ENCODE measurements at places on chromosomes 5 and 9.
A peak's percentile ranks its signal among the peaks of the same experiment; 100 is the strongest.

GRCh38 chr9:91143642-91144041 is 218.1 kb downstream of the AUH start:
- no peak for DNase-seq

GRCh38 chr9:76707510-76707909 is 56.7 kb upstream of the PCA3 start:
- no peak for DNase-seq

DNA sequence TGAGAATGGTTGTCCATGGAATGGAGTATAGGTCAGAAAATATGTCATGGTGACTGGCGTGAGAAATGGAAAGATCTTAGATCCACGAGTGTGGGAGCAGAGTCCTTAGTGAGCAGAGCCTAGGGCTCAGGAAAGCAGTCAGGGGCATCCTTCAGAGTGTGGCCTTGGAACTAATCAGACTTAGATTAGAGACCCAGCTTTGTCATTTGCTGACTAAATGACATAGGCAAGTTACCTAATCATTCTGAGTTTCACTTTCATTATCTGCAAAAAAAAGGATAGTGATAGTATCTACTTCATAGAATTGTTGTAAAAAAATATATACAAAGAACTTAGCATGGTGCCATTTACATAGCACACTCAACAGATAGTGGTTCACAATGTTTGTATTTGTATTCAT is 24.3 kb upstream of the SLIT3 start:
- no peak for DNase-seq

GRCh38 chr5:129474544-129474943 is 14.4 kb downstream of the ADAMTS19 start:
- no peak for DNase-seq

DNA sequence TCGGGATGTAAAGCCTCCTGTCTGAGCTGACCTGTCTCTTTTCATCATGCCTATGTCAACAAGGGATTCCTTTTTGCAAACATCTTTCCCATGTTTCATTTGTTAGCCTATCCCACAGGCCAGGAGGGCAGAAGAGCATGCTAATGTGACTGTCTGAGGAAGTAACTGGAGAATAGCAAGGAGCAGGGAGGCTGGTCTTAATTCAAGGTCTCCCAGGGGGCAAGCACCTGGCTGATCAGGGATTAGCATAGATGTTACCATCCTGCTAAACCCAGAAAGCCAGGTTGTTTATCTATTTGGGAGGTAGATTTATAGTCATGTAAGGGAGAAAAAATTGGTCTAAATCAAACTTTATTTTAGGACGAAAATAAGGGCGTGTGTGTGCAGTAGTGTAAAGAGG is 36.7 kb upstream of the MAP1B start:
- DNase-seq: peak; percentile 51

- no peak for DNase-seq
Observed at GRCh38 chr9:13432904-13433303, 153.4 kb upstream of the MPDZ start.

DNA sequence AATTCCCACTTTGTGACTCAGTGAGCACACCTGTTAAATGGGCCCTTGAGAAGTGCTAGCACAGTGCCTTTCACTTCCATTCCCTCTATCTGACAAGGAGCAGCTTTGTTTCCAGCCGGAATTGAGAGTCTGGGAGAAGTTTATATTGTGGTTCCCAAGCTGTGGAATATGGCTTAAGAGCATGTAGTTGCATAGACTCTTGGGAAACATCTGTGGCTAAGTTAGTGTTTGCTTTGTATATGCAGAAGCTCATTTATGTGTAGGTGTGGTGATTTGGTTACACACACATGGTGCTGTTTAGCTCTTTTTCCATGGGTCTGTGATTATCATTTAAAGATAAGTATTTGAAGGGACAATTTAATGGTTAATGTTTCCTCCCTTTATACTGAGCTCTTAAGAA is 110.5 kb upstream of the HMHB1 start:
- DNase-seq: no peak

GRCh38 chr5:145347026-145347616 is 488.0 kb downstream of the PRELID2 start:
- DNase-seq: peak; percentile 5

GRCh38 chr5:15074651-15075050 is 203.1 kb upstream of the ANKH start:
- no peak for DNase-seq

- DNase-seq: no peak
Observed at GRCh38 chr5:113246361-113246870, 188.4 kb downstream of the TSSK1B start.

Measured in H7 (cell line).